ENCODE measurements at places on chromosomes 12 and 14.

DNA sequence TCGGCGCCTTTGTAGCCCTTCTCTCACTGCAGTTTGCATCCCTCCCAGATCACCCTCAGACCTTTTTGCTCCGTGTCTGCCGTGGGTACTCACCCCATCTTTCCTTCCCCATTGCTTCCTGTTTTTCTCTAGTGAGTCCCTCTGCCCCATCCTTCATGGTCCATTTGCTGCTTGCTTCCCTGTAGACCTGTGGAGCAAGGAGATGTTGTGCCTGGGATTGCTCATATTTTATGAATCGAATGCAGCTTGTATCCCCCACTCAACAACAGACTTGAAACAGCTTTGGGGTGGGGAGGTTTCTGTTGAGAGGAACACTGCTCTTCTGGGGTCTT lies 661 bp downstream of the DENR start:
- DNase-seq, result no peak

DNA sequence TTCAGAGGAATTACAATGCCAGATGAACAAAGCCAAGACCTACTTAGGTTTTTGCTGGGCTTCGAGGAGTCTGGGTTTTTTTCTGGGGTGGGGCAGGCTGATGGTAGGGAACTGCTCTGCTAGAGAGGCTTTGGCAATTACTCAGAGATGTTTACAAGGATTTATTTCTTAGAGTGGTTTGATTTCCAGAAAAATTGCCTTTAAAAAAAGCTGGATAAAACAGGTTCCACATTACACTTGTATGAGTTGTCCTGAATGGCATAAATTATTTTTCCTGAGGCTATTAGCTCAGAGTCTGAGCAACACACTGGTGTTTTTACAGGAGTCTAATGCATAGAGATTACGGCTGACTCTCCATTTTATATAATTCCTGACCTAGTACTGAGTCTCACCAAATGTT lies 118.5 kb upstream of the FRMD6 start:
- no peak for DNase-seq

- DNase-seq, result no peak
Observed at GRCh38 chr12:85277191-85277590, 2.8 kb upstream of the ALX1 start.

DNA sequence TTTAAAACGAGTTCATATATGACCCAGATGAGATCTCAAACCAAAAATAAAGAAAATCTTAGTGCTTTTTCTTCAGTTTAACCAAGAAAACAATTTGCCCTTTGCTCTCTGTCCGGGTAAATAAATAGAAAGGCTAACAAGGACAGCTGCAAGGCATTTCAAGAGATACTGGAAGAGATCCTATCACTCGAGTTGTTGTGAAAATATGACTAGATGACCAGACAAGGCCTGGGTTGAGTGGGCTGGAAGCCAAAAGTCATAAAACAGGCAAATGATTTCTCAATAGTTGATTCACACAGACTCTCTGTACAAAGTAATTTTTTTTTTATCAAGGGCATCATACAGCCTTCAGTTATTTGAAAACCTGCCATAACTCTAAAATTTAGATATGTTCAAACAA lies 55.9 kb upstream of the AVPR1A start:
- DNase-seq, result no peak

- DNase-seq, result no peak
Observed at GRCh38 chr12:123428591-123428990, 7.9 kb downstream of the RILPL2 start.

DNA sequence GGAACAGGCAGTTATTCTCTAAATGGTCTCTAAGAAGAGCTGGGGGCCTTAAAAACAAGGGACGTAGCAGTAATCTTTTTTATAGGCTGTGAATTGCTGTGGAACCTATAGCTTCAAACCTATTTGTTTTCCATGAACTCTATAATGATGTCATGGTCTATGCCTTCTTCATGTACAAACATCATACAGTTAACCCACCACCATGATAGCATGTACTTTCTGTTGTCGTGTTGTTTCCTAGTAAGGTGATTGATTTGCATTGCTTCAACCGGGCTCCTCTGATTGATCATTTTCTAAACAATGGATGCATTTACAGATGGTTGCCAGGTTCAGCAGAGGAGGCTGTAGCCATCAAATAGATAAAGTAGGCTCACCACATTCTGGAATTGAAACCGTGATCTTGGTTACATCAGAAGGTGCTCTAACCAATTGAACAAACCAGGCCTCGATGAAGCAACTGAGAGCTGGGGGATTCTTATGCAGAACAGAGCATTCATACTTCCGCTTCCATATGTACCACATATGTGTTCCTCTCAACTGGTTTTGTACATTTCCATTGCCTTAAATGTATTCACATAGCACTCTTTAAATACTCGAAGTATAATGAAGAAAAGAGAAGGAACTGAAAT lies 25.6 kb upstream of the PCNX1 start:
- no peak for DNase-seq

GRCh38 chr14:101813833-101814232 lies 52.3 kb downstream of the PPP2R5C start:
- no peak for DNase-seq

GRCh38 chr12:20421421-20421820 lies 53.1 kb downstream of the PDE3A start:
- no peak for DNase-seq

- DNase-seq, result peak; percentile 74
Observed at GRCh38 chr12:3299929-3300832, 190.8 kb upstream of the PRMT8 start.

DNA sequence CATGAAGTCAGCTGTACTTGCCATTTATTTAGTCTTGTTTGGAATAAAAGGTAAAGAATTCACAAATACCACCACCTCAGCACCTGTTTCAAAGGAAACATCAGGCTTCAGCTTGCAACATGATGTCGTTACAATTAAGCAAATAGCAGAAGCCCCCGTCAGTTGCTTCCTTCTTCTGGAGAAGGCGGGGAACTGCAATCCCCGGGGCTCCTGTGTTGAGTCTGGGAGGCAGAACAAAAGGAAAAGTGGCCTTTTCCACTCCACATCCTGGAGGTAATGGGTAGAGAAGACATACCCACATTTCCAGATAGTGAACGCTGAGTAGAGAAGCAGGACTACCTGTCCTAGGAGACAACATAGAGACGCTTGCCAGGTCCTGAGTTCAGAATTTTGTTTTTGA lies 92.8 kb downstream of the DNAH10 start:
- DNase-seq, result no peak

DNA sequence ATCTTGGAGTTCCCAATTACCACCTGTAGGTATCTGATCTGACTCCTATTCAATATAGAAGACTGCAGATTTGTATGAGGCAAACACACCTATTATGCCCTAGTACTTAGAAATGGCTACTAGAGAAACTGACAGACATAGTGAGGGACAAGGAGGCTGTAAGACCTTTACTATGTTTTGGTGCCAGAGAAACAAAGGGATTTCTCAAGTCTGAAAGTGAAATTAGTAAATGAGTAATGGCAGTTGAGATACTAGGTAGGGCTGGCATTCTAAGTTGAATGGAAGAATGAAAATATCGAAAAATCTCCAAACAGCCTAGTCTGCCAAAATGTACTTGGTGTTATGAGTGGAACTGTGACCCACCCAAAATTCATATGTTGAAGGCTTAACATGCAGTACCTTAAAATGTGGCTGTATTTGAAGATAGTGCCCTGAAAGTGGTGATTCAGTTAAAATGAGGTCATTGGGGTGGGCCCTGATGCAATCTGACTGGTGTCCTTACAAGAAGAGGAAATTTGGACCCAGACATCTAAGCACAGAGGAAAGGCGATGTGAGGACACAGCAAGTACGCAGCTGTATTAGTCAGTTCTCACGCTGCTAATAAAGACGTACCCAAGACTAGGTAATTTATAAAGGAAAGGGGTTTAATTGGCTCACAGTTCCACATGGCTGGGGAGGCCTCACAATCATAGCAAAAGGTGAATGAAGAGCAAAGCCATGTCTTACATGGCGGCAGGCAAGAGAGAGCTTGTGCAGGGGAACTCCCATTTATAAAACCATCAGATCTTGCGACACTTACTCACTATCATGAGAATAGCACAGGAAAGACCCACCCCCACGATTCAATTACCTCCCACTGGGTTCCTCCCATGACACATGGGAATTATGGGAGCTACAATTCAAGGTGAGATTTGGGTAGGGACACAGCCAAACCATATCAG lies 127.0 kb downstream of the APAF1 start:
- no peak for DNase-seq

DNA sequence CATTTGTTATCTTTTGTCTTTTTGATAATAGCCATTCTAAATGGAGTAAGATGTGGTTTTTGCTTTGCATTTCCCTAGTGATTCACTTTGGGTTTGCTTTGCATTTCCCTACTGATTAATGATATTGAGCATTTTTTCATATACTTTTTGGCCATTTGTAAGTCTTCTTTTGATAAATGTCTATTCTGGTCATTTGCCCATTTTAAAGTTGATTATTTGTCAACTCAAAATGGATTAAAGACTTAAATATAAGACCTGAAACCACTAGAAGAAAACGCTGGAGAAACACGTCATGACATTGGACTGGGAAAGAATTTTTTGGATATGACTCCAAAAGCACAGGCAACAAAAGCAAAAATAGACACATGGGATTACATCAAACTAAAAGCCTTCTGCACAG lies 148.0 kb downstream of the APAF1 start:
- no peak for DNase-seq
